H1 (cell line): ENCODE measurements at places on chromosomes 16 and 17. TPM values are rescaled to one million over a fixed set of nuclear protein-coding genes. Genes with fewer than 3 reads are reported as not detected.

DNA sequence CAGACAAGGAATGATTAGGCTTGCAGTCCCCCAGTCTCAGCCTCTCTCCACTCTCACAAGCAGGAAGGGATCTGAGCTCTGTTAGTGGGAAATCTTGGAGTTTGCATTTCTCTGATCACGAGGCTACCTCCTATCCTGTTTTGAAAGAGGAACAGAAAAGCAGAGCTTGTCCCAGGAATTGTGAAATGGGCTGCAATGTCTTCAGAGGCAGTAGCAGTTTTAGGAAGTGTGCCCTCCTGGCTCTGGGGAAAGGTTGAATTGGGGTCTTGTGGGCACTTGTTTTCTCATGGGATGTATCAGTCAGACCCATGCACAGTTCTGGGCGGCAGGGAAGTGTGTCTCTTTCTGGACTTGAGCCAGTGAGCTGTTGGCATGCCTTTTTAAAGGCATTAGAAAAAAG is 22.8 kb downstream of the NUP85 start:
- DNase-seq, result no peak

The CD300E gene
- not detected in 2 replicates for total RNA-seq

The KRTAP4-5 gene
- total RNA-seq, result not detected in 2 replicates

DNA sequence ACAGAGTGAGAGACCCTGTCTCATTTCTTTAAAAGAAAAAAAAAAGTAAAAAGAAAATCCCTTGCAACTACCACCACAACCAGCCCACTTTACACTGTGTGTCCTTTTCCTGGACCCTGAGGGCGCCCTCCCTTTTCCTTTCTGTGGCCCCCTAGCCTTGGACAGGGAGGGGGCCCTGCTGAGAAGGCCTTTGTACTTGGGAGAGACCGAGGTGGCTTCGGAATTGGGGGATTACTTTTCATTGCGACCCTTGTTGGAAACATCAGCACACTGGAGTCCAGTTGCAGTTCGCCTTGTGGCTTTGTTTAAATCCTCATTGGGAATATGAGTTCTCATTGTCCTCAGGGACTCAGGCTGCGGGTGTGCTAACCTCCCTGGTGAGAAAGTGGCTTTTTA is 9.4 kb upstream of the DNASE1 start:
- DNase-seq, result no peak

The RANGRF gene
- 36.9 and 39.4 TPM in 2 replicates for total RNA-seq
